ENCODE measurements at places on chromosomes 11 and 22.

DNA sequence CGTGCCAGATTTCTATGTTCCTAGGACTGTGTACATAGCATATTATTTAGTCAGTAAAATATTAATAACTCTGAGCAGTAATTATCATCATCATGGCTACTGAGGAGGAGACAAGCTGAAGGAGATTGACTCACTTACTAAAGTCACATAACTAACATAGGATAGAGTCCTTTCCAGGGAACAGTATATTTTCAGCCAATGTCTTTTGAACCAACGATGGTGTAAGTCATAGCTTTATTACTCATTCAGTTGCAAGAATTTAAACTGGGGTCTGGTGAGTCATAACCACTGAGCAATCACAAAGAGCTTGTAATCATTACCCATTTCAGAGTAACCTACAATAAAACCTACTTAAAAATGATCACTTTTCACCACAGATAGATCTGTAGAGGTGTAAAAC is 1564.8 kb upstream of the TENM4 start:
- DNase-seq, result no peak

GRCh38 chr11:14322510-14322909 is 36.5 kb downstream of the RRAS2 start:
- DNase-seq, result no peak

GRCh38 chr22:22155146-22155545 is 89.4 kb upstream of the VPREB1 start:
- no peak for DNase-seq

- no peak for DNase-seq
Observed at GRCh38 chr22:24992946-24993345, 40.4 kb downstream of the KIAA1671 start.

DNA sequence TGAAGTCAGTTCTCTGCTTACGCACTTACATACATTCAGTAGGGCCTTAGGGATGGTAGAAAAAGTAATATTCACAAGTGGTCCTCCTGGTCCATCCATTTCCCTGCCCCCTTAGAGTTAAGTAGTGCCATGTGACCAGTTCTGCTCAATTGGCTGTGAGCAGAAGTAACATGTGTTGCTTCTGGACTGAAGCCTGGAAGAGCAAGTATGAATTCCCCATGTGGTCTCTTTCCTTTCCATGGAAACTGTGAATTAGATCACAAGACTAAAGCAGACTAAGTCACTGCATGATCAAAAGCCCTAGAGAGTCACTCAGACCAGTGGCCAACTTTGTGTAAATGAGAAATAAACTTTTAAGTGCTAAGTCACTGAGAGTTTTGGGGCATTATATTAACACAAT is 341.7 kb upstream of the CADM1 start:
- no peak for DNase-seq

DNA sequence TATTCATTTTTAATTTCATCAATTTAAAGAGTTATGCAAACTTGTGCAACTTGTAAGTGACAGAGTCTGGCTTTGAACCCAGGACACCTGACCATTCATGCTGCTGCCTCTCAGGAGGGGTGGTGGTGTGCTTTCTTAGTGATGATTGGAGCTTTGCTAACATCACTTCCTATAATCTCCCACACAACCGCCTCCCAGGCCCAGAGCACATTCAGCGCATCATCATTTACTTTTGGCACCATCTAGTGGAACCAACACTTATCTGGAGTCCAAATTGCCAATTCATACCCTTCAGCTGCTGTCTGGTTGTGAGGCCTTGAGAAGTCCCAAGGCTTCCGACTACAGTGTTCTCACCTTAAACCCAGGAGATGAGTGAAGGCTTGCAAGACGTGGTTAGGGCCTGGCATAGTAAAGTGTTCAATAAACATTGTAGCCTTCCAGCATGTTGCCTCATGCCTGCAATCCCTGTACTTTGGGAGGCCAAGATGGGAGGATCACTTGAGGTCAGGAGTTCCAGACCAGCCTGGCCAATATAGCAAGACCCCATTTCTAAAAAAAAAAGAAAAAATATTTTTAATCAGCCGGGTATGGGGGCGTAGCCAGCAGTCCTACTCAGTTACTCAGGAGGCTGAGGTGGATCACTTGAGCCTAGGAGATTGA is 1.1 kb upstream of the TTLL1 start:
- peak; percentile 77 for DNase-seq

DNA sequence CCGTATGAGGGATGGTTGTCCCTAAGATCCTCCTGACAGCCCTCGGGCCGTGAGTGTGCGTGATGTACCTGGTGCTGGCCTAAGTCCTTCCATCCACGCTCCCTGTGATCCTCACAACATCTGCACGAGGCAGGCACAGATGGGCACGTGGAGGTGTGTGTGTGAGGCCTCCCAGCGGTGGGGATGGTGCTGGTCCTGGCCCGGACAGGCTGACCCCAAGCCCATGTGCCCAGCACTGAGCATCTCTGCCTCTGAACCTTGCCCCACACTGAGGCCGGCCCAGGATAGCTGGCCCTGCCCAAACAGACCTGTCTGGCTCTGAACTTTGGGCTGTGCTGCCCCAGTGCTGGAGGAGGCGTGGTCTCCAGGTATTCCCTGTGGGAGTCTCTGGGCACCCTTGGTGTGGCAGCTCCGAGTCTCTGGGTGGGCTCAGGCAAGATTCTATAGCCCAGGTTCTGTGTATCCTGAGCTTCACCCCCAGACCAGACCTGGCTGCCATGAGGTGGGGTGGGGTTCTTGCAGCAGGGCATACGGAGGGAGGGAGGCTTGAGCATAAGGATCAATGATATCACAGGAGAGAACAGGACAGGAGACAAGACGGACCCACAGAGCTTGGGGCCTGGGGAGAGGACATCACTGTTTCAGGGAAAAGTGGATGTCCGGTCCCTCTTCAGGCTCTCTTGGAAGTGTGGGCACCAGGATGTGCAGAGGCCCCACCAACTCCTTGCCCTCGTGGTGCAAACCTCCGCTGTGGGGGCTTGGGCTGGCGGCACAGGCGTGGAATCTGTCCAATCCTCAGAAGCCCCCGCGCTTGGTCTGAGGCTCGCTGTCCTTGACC is 881.8 kb downstream of the BRD1 start:
- no peak for DNase-seq

GRCh38 chr11:83292709-83293456 is 6.7 kb upstream of the CCDC90B start:
- peak; percentile 55 for DNase-seq

DNA sequence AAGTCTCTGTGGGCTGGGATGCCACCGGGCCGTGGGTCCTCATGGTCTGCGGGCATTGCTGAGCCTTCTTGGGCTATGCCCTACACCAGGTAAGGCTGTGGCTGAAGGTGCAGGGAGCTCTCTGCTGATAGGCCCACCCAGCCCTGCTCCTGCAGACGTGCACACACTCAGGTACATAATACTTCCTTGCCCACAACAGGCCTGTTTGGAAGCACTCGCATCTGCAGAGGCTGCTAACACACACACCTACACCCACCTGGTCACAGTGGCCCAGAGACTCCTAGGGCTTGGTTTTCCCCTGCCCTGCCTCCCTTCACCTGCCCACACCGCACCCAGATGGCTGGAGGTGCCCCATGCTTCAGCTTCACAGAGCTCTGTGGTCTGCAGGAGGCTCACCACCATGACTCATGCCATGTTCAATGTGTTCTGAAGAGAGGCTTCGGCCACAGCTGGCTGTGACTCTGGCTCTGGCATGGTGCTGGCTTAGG is 72.8 kb upstream of the KCNQ1OT1 start:
- DNase-seq, result no peak

DNA sequence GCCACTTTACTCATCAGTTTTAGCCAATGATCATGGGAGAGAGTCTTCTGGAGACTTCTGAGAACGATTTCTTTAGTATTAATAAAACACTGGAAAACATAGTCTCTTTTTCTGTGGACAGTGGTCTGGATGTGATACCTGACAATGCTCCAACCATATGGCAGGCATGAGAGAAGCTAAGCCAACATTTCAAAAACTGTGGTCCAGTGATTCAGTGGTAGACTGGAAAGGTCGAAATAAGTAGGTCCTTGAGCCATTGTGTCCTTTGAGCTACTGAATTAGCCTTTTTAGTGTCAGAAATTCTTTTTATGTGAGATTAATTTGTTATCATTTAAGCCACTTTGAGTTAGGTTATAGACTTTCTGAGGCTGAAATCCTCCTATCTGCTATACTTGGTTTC is 197.7 kb upstream of the CTSC start:
- DNase-seq, result no peak

- no peak for DNase-seq
Observed at GRCh38 chr11:121418625-121419114, 33.4 kb upstream of the SORL1 start.

GRCh38 chr11:77547863-77548551 is 41.7 kb upstream of the AQP11 start:
- peak; percentile 69 for DNase-seq

DNA sequence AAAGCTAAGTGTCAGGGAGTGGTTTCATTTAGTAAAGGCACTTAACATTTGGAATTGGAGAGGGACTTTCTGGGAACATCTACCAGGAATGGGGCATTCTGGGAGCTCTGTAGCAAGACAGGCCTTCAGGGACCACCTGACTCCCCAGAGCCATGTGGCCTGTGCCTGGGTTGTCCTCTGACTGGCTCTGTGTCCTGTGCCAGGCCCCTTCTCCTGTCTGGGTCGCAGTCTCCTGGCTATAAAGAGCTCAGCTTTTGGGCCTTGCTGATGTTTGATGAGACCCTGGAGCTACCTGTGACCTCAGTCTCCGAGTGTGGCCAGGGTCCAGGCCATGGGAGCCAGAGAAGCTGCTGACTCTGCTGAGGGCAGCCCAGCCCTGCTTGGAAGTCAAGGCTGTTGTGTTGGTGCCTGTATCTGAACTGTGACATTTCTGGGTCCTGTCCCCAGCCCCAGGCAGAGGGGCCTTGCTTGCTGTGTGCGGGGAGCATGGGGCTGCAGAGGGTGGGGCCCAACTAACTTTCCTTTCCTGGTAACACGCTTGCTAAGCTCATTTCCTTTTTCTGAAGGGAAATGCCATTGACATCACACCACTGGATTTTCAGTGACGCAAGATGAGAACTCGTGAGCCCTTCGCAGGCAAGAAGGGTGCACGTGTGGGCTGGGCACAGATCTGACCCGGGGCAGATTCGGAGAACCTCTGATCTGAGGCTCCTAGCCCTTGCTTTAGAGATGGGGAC is 41.3 kb downstream of the LRRC32 start:
- no peak for DNase-seq

- peak; percentile 94 for DNase-seq
Observed at GRCh38 chr11:27201454-27202302, 161.1 kb downstream of the BBOX1 start.

GRCh38 chr11:113262594-113262993 is 51.8 kb upstream of the TTC12 start:
- no peak for DNase-seq

DNA sequence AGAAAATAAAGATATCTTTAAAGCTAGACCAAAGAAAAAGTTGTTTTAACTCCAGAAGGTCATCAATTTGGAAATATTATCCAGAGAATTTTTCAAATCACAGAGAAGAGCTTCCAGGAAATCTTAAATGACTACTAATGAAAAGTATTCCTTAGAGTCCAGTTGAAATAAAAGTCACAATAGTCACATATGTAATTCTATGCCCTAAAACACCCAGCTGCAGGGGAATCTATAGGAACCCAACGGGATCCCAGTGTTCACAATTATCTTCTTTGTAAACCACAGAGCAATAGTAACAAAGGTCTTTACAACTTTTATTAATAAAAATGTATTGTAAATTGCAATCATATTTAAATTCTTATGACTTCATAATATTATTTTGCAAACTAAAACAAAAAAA is 27.1 kb downstream of the MPPED2 start:
- no peak for DNase-seq

- DNase-seq, result no peak
Observed at GRCh38 chr22:46797355-46797754, 34.9 kb downstream of the TBC1D22A start.

- peak; percentile 48 for DNase-seq
Observed at GRCh38 chr11:105609341-105609781, 512 bp upstream of the GRIA4 start.

GRCh38 chr11:68893282-68893681 is 10.3 kb downstream of the MRPL21 start:
- DNase-seq, result peak; percentile 50

DNA sequence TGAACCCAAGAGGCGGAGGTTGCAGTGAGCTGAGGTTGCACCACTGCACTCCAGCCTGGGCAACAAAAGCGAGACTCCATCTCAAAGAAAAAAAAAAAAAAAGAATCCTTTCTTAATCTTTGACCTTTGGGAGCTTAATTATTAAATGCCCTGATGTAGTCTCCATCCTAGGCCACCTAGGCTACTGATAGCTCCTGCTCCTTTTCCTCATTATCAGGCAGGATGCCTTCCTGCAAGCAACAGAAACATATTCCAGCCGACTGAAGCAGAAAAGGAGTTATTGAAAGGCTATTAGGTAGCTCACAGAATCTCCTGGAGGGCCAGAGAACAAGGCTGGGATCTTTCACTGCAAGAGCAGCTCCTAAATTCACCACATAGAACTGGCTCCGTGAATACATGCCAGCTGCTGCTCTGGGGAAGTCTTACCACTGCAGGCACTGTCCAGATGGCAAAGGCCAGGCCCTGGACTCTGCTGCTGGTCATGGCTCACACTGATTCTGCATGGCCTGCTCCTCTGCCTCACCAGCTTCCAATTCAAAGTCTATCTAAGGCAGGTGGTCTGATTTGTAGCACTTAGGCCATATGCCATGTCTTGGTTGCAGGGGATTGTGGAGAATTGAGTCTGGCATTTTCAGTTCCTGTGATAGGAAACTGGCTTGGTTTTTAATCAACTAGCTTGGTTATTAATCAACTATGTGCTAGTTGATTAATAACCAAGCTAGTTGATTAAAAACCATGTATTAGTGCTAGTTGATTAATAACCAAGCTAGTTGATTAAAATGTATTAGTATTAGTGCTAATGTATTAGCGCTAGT is 26.0 kb upstream of the POLD3 start:
- DNase-seq, result no peak

GRCh38 chr11:92839450-92839849 is 130.0 kb upstream of the MTNR1B start:
- DNase-seq, result no peak

DNA sequence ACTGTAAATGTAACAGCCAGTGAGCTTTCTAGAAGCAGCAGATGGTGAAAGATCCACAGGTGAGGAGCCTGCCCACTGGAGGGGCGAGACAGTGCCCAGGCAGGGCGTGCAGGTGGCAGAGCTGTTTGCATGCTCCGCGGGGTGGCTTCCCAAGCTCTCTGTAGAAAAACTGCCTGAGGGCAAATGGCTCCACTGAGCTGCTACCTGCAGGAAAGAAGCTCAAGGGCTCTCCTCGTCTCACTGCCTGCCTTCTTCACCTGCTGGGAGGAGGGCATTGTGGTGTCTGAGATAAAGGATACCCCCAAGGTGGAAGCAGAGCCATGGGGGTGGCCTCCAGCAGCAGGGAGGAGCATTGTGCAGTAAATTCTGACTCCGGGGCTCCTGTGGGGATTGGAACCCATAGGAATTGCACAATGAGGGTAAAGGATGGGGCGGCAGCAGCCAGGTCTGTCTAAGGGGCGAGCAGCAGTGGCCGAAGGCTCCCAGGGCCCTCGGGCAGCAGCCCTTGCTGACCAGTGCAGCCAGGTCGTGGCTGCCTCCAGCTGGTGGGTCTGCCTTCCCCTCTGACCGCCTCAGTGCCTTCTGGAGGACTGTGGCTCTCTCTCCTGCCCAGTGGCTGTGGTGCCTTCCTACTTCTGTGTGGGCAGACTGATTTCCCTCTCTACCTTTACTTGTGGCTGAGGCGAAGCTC is 28.0 kb upstream of the CABP7 start:
- peak; percentile 97 for DNase-seq

GRCh38 chr11:46308631-46309419 is 31.4 kb downstream of the CREB3L1 start:
- DNase-seq, result peak; percentile 58
